ENCODE measurements at places on chromosomes 3 and 15.

DNA sequence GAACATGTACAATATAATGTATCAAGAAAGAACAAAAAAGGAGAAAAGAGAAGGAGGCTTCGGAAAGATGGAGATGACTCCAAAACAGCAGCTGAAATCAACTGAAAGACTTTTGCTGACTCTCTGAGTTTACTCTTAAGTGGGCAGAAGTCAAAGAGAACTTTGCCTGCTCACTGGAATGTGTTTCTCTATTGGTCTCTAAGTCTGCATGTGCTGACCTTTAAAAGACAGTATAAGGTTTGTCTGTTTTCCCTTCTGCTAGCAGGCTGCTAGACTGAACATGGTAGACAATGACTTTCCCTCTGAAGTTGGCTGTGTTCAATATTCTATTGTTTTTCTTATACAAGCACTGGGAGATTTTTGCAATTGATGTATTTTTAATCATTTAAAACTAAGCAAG is 7.2 kb upstream of the MAP4 start:
- DNase-seq, result no peak

- DNase-seq, result no peak
These were observed 1219.2 kb downstream of the ZPLD1 start for GRCh38 chr3:103653996-103654395.

- DNase-seq, result no peak
These were observed 8.2 kb upstream of the KLF13 start for GRCh38 chr15:31318429-31318828.

DNA sequence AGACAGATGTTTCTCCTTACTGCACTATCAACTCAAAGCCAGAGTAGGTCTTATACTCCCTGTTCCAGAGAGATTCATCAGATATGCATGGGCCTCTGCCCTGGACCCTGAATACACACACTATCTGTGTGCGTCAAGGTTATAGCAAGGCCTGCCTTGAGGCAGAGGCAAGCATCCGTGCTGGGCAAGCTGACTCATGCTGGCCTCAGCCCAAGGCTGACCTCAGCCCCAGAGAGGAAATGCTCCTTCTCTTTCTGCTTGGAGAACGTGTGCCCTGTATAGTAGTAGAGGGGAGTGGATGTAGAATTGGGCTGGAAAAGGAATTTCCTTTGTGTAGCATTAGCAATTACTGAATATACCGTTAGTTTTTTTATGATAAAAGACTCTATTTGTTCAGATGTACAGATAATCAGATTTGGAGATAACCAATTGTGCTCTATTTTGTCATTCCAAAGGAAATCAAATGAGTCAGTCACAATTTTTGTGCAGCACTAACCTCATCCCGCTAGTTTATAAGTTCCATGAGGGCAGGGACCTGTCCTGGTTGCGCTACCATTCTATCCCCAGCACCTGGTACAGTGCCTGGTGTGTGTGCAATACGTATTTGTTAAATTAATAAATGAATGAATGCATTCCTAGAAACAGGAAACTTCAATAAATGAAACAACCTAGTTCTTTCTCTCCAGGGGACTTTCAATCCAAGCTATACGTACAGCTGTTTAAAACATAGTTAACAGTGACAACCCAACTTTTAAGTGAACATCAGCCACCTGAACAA is 13.3 kb upstream of the PAQR9 start:
- peak; percentile 58 for DNase-seq

DNA sequence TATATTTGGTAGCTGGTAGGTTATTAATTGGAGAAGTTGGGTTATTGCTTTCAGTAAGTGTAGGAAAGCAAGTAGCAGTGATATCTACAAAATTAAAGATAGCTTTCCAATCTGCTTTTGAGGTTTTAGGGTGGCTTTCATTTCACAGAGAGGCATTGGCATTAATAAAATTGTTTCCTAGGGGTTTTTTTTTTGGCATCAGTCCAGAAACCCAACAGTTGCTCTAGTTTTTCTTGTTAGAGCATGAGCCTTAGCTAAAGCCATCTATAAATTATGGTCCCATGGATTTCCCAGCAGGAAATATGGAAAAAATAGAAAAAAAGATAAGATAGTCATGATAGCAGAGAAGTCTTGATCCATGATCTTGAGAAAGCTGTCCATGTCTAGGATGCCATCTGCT is 3.0 kb upstream of the B4GALT4 start:
- no peak for DNase-seq

GRCh38 chr15:63186065-63186464 is 3.3 kb upstream of the RAB8B start:
- DNase-seq, result peak; percentile 39

- peak; percentile 33 for DNase-seq
These were observed at the start of gene ZBTB20 for GRCh38 chr3:115146418-115147328. TSS of gene ZBTB20 (minus strand) at chr3:115147288.

DNA sequence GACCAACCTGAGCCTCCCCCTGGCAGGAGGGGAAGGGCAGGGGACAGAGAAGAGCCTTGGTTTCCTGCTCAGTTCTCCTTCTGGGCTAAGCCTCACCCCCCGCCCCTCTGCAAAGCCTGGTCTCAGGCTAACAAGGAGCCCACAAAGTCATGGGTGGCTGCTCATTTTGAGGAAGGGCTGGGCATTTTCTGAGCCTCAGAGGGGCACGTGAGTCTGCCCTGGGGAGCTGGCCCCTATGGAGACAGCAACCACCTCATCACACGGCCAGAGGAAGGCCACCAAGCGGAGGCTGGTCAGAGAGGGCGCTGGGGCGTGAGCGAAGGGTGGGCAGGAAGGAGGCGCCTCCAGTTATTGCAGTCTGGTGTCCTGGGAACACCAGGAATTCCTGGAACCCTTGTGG is 18.7 kb downstream of the ABTB1 start:
- no peak for DNase-seq

- DNase-seq, result no peak
These were observed 94.2 kb upstream of the ACP3 start for GRCh38 chr3:132222868-132223538.

DNA sequence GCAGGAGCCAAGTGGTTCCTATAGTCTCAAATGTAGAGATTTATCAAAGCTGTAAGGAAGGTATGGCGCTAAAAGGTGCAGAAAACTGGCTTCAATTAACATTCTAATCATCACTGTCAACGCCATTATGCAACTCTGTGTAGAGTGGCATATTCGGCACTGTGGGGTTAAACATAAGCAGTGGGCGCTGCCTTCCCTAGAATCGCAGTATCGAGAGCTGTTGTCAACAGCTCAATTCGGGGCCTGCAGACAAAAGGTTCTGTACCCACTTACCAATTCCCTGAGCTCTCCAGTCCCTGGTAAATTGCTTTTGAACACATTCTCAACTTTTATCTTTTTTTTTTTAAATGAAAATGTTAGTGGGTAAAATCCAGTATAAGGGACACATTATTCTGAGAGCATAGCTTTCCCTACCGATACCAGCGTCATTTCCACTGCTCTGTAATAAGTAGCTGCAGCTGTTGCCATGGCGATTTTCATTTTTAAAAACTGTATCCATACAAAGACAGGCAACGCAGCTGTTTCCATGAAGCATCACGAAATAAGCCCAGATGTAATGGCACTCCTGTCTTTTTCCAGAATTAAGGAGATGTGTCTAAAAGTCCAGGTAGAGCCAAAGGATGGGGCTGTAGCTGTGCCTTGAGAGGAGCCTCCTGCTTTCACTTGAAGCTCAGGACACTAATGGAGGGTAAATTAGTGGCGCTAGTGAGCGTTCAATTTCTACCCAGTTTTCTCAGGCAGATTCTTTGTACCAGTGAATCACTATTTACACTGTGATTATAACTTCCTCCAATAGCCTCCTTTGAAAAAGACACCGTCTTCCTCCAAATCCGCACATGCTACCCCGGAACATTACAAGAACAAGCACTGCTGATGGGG is 250.3 kb downstream of the SLC9A9 start:
- DNase-seq, result no peak

- DNase-seq, result no peak
These were observed 154.0 kb upstream of the GOLGA6L4 start for GRCh38 chr15:84081391-84082168.

DNA sequence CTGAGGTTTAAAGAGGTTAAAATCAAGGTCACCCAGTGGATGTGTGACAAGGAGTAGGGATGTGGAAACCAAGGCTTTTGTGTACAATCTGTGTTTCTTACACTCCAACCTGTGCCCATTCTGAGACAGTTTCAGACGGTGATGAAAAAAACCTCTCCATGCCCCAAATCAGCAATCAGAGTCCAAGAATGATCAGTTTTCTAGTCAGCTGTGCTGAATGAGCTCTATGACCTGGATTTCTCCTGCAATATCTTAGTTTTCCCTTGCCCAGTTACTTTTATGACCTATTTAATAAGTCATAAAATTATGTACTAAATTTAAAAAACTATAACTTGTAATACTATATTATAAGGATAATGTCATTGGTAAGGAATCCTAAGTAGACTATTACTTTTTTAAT is 37.5 kb upstream of the CBLB start:
- DNase-seq, result no peak

GRCh38 chr3:126546549-126547239 is 12.0 kb downstream of the C3orf22 start:
- DNase-seq, result no peak

- no peak for DNase-seq
These were observed 68.6 kb downstream of the FAM174B start for GRCh38 chr15:92586966-92587365.

GRCh38 chr3:62125380-62125779 is 248.0 kb downstream of the FEZF2 start:
- DNase-seq, result no peak

- no peak for DNase-seq
These were observed 19.1 kb downstream of the TTC21A start for GRCh38 chr3:39126532-39127071.

- DNase-seq, result no peak
These were observed 1.7 kb downstream of the SIN3A start for GRCh38 chr15:75449585-75450306.

- DNase-seq, result no peak
These were observed 317 bp downstream of the ROBO2 start for GRCh38 chr3:77040216-77040615.

DNA sequence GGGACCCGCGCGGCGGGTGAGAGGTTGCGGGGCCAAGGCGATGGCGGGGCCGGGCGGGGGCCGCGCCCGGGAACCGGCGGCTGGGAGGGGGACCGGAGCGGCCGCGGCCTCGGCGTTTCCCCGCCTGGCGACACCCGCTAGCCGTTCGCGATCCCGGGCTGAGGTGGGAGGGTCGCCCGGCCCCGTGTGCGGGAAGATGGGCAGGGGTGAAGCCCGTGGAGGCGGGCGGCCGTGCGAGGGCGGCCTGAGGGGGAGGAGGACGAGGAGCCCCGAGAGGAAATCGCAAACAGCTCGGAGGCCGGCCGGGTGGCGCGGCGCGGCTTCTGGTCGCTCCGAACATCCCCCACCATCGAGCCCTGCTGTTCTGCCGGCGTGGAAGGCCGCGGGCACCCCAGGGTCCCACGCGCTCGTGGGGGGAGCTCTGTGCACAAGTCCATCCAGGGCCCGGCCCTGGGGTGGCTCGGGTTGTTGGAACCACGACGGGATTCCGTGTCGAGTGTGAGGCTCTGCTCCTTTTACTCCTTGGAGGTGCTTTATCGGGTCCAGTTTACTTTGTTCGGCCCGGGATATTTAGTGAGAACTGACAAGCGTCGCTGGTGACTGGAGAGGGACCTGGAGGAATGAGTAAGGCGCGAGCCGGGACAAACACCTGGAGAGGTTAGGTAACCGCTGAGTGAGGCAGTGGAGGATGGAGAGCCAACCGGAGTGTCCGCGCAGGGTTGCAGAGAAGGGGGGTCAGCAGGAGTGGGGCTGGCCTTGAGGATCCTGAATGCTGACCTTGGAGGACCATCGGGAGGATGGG is 728 bp downstream of the CRTC3 start:
- no peak for DNase-seq

DNA sequence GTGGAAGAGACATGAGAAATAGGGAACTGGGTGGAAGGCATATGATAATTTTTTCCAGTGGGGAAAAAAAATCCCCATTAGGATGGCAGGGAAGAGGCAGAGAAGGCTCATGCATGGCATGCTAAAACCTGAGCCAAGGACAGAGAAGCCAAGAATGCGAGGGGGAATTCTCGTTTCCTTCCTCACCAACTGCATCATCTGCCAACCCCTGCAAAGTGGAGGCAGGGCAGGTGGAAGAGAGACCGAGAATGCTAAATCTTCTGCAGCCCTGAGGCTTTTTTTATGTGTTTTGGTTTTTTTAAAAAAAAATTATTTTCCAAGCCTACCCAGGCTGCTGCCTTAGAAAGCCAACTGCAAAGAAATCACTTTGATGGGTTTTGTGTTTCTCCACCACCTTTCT is 54.3 kb upstream of the CCDC174 start:
- no peak for DNase-seq

DNA sequence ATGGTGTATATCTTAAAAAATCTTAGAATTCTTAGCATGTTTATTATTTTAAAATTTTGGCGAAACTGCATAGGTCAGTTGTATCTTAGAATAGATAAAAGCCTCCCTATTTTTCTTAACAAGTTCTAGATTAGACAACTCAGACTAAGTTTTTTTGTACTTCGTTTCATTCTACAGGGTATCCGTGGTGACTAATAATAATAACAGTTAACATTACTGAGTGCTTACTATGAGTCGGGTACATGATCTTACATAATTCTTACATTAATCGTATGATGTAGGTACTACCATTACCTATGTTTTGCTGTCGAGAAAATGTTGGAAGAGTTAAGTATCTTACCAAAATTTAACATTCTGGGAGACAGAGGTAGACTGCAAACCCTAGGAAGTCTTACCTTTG is 60.7 kb downstream of the UBE2E2 start:
- DNase-seq, result no peak

DNA sequence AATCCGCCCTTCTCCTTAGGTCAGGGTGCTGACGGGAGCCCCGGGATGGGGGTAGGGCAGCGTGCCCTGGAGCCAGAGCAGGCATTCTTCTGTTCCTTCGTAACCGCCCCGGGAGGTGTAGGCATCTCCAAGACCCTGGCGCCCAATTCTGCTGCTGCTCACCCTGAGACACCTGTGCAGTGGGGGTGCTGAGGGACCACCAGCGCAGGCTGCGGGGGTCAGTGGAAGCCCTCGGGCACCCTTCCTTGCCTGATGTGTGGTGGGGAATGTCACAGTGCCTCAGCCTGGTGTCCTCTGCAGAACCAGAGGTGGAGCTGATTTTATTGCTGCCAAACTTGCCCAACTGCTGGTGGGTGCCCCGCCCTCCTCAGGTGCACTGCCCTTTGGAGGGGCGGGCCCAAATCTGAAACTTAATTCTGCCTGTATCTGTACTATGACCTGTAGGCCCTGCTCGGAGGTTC is 7.3 kb downstream of the CSK start:
- no peak for DNase-seq

GRCh38 chr3:43190670-43191069 is 84.8 kb upstream of the POMGNT2 start:
- peak; percentile 63 for DNase-seq

DNA sequence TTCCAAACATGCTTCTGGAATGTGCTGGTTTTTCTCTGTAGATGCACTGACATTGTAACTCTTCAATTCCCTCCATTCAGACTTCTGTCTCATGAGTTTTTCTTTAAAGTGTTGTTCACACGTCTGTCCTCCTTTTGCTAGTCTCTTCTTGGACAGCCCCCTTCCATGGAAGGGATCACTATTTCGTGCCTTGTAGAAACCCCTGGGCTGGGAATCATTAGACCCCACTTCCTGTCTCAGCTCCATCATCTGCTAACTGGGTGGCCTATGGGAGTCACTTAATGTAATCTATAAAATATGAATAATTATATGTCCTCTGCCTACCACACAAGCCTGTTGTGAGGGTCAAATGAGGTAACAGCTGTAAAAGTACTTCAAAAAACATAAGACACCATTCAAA is 110.6 kb downstream of the THSD4 start:
- no peak for DNase-seq
